ENCODE measurements at places on chromosomes 4 and X.
A peak's percentile ranks its signal among the peaks of the same experiment; 100 is the strongest.

- DNase-seq: no peak
These were observed 14.0 kb downstream of the APOOL start for GRCh38 chrX:85017721-85018120.

DNA sequence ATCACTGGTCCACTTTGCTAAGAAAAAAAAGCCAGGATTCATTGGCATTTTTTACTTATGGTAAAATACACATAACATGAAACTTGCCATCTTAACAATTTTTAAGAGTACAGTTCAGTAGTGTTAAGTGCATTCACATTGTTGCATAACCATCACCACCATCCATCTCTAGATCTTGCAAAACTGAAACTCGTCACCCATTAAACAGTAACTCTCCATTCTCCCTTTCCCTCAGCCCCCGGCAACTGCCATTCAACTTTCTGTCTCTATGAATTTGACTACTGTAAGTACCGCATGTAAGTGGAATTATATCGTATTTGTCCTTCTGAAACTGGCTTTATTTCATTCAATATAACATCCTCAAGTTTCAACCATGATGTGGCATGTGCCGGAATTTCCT lies 56.3 kb upstream of the LNX1 start:
- DNase-seq: no peak

DNA sequence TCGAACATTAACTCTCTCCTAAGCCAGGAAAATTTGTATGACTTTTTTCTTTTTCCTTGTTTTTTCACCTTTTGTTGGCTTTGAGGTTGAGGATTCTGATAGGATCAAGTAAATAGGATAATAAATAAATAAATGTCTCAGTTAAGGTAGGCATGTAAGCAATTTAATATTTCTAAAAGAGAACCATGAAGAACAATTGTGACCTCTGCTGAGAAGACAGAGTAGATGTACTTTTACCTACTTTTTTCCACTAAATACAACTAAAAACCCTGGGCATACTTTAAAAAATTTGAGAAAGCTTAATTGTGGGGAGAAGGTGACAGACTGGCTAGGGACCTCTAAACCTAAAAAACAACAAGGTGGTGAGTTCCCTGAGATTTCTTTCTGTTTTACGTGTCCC lies 31.6 kb upstream of the CLNK start:
- DNase-seq: no peak

GRCh38 chrX:133681421-133681820 lies 266.1 kb upstream of the GPC4 start:
- no peak for DNase-seq

- DNase-seq: no peak
These were observed 1872.6 kb downstream of the ARAP2 start for GRCh38 chr4:34371676-34372075.

DNA sequence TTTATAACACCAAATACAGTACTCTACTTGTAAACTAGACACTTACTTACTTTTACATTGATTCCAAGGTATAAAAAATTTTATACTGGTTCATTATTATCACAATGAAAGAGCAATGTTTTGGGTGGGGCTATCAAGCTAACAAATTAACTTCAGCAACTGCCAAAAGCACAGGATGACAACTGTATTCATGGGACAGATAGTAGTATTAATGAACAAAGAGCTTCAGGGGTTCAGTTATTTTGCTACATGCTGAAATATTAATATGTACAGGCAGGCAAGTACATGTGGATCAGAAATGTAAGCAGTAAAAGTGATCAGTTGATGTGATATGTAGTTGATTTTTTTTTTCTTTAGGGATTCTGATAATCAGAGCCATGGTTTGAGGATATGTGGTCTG lies 112.9 kb downstream of the NAA11 start:
- no peak for DNase-seq

- no peak for DNase-seq
These were observed 80.4 kb downstream of the PTTG2 start for GRCh38 chr4:38040619-38041018.

GRCh38 chr4:40299811-40300292 lies 35.3 kb upstream of the CHRNA9 start:
- no peak for DNase-seq

GRCh38 chr4:182925298-182925757 lies 8.1 kb upstream of the DCTD start:
- peak; percentile 41 for DNase-seq

DNA sequence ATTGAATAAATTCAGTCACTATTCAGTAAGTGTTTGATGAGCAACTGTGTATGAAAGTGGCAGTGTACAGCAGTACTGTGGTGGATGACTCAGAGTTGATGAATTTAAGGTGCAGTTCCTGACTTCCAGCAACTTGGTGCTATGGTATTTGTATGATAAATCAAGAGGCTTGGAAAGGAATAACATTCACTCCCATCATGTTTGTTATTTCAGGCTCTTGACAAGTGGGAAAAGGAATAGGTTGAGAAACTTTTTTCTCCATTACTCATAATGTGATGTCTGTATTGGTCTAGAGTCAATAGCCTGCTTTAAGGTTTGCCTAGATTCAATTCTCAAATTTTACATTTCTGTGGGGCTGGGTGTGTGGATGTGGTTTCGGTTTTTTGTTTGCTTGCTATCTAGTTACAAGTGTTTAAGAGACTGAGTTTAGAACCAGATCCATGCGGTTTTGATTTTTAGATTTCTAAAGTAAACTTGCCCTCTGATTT lies 35.1 kb upstream of the CYP2U1 start:
- DNase-seq: no peak

- no peak for DNase-seq
These were observed at the start of gene BTC for GRCh38 chr4:74794382-74795010. Gene BTC, minus strand, starts transcription at chr4:74794523. Its CDS starts 198 bp downstream, at chr4:74794325.

DNA sequence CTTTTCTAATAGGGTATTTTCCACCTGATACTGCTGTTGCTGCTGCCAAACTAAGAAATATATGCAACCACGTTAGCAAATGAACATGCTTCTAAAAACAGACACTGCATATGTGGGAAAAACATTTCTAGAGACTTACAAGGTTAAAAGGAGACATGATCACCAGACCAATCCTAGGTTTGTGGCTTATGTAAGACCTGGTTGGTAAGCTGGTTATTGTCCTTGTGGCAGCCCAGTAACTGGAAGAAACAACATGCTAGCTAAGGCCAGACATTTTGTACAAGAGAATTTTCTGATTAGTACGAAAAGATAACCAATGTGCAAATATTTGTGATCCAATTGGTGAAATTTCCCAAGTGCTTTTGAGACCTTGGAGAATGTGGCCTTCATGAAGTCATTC lies 112.0 kb downstream of the AFF2 start:
- DNase-seq: no peak

Data from activated CD8-positive, alpha-beta memory T cell treated with anti-CD3 and anti-CD28 coated beads for 1 hour (primary cell).